ENCODE measurements at places on chromosomes 13 and 19.

DNA sequence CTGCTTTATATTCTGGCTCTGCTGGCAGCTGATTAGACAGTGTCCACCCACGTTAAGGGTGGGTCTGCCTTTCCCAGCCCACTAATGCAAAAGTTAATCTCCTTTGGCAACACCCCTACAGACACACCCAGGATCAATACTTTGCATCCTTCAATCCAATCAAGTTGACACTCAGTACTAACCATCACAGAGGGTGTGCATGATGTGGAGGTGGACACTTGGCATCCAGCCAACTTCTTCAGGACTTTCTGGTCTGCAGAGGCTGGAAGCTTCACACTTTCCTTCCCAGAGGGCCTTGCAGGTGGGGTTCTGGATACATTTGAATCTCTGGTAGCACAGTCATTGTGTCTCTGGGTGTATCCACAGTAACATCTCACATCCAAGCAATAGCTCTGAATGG is 18.9 kb upstream of the IGFL1 start:
- DNase-seq: no peak

DNA sequence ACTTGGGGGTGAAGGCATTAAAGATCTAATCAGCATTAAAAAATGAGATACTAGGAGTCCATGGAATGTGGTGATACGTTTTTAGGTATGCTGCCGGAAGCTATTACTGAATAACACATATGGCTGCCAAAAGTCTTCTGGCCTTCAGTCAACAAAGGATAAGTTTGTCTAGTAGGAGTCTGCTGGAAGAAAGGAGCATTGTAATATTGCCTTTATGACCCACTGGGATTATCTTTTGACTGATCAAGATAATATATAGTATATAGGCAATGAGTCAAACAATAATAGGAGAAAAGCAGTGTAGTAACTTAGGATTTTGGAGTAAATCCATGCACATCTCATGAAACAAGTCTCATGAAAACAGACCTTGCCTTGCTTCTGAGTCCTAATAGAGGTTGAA is 295.4 kb downstream of the SLITRK6 start:
- peak; percentile 5 for DNase-seq

DNA sequence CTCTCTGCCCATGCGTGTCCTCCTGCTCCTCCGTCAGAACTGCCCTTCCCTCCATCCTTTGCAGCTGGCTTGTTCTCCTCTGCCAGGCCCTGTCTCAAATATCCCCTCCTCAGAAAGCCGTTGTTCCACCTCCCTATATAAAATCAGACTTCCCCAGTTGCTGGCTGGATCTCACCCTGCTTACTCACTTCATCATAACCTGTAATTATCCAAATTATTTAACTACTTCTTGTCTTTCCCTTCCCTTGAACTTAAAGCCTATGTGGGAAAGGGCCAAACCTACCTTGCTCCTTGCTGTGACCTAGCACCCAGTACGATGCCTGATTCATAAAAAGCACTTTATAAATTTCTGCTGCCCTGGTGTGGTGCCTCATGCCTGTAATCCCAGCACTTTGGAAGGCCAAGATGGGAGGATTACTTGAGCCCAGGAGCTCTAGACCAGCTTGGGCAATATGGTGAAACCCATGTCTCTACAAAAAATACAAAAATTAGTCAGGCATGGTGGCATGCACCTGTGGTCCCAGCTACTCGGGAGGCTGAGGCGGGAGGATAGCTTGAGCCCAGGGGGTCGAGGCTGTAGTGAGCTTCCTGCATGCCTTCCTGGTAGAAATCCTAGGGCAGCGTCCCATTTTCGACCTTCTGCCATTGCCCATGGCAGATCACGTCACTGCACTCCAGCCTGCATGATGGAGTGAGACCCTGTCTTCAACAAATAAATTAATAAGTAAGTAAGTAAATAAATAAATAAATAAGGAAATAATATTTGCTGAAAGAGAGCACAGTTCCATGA is 39.5 kb upstream of the ZNF536 start:
- DNase-seq: no peak

GRCh38 chr13:100809129-100809390 is 134.5 kb upstream of the TMTC4 start:
- no peak for DNase-seq

GRCh38 chr19:44807162-44807561 is 1.7 kb upstream of the BCAM start:
- peak; percentile 27 for DNase-seq

GRCh38 chr19:30390356-30390988 is 18.3 kb downstream of the ZNF536 start:
- DNase-seq: no peak

DNA sequence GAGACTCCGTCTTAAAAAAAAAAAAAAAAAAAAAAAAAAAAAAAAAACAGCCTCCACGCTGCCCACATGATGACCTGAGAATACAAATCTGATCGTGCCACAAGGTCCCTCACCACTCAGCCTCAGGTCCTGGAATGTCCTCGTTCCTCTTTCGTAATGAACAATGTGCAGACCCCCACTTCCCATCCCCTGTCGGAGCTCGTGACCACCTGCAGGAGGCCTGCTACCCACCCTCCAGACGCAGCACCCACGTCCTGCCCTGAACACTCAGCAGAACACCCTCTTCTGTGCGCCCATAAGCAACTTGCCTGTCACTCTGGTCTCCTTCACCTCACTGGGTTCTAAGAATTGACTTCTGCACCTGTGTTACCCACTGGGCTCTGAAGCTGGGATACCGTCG is 166.4 kb downstream of the KATNAL1 start:
- no peak for DNase-seq

- peak; percentile 54 for DNase-seq
These were observed 11.6 kb downstream of the NFILZ start for GRCh38 chr19:8641908-8642547.

DNA sequence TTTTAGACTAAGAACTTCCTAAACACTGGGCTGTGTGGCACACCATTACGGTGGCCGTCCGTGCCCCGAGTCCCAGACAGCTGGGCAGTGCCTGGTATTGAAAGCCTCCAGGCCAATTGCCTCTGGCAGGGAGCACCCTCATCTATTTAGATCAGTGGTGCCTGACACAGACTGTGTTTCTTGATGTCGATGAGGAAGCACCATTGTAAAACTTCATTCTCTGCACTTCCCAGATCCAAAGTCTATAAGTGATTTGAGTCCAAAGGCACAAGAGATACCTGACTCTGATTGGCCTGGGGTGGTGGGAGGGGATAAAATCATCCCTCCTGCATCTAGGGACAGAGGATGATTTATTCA is 8.5 kb upstream of the STK24 start:
- DNase-seq: no peak

- no peak for DNase-seq
These were observed 4.0 kb upstream of the TSPAN16 start for GRCh38 chr19:11291991-11292390.

GRCh38 chr19:38183251-38183897 is 40.6 kb downstream of the DPF1 start:
- DNase-seq: peak; percentile 12

DNA sequence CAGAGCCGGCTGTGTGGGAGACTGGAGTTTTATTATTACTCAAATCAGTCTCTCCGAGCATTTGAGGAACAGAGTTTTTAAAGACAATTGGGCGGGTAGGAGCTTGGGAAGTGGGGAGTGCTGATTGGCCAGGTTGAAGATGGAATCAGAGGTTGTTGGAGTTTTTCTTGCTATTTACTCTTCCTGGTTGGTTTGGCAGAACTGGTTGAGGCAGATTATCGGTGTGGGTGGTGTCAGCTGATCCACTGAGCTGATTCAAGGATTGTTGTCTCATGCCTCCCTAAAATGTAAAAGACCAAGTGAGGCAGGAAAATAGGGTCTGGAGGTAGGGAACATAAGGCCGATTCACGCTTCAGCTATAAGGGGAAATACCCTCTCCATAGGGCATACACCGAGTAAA is 1.3 kb upstream of the TDRD12 start:
- DNase-seq: no peak

DNA sequence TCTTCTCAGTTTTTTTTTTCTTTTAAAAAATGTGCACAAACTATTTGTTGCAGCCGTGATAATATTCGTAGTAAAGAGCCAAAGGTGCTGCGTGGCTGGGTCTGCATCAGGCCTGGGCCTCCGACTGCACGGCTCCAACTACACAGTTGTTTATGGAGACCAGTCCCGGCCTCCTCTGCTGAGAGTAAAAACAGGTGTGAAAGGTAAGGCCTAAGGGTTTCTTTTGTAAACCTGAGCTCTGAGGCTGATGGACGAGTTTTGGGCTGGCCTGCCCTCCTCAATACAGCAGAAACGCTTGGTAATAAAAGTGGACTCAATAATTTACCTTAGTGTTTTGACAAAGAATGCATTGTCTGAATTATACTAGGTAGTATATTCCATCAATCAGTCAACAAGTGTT is 3.9 kb downstream of the MBNL2 start:
- DNase-seq: no peak

GRCh38 chr19:10593148-10593547 is 6.0 kb upstream of the AP1M2 start:
- DNase-seq: no peak

DNA sequence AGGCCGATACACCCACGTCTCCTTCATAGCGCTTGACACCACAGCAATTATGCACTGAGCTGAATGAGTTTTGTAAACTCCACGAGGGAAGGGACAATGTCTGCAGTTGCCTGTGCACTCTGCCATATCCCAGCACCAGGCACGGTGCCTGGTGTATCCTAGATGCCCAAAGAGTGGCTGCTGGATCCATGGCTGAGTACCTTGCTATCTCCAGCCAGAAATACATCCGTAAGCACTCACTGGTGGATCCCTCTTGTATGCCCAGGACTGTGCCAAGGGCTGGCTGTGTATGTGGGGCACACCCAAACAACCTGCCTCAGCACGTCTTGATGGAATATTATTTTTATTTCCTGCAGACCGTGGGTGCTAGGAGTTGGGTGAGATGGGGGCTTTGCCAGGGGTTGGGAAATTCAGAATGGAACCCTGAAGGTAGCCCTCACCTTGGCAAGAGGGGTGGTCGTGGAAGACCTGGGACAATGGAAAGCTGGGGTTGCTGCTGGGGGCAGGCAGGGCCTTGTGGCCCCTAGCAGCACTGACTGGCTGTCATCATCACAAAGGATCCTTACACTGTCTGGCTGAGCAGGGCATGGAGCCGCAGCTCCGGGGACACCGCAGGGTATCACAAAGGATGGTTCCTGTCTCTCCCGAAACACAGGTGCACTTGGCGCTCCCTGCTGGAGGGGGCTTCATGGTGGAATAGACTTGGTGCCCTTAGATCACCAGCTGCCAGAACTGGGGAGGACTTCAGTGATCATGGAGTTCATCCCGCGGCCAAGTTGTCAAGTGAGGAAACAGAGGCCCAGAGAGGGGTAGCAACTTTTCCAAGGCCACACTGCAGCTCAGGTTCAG is 131.3 kb downstream of the URI1 start:
- DNase-seq: no peak

DNA sequence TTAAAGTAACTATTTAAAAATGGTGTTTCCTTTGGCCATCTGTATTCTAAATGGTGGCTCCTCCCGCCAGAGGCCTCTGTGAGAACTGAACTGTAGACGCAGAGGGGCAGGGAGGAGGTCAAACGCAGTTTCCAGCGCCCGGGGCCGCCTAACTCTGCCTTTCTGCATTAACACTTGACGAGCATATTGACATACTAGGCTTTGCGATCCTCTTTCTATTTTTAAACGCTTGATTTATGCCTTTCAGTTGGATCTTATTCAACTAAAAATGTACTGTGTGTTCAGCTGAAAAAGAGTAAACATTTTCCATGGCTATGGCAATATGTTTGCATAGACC is 74.7 kb downstream of the SPACA7 start:
- DNase-seq: no peak

- no peak for DNase-seq
These were observed 105.6 kb upstream of the PEG3 start for GRCh38 chr19:56946159-56946558.

Measured in amniotic epithelial cell (primary cell).